ENCODE measurements at places on chromosomes 6 and 20. TPM values are rescaled to one million over a fixed set of nuclear protein-coding genes. Genes with fewer than 3 reads are reported as not detected.

- no peak overlapping the region for H3K27ac ChIP-seq
- no peaks in the 10 kb centered on the region for H3K27me3 ChIP-seq
- DNase-seq = no peak
- no peak overlapping the region for H3K4me3 ChIP-seq
- no peaks in the 10 kb centered on the region for H3K4me1 ChIP-seq
These were observed 42.0 kb upstream of the IRF4 start for GRCh38 chr6:349491-349921.

- no peak overlapping the region for H3K4me3 ChIP-seq
- no peak for DNase-seq
- no peak overlapping the region for H3K27ac ChIP-seq
These were observed 16.9 kb upstream of the SLC22A16 start for GRCh38 chr6:110493253-110493800.

DNA sequence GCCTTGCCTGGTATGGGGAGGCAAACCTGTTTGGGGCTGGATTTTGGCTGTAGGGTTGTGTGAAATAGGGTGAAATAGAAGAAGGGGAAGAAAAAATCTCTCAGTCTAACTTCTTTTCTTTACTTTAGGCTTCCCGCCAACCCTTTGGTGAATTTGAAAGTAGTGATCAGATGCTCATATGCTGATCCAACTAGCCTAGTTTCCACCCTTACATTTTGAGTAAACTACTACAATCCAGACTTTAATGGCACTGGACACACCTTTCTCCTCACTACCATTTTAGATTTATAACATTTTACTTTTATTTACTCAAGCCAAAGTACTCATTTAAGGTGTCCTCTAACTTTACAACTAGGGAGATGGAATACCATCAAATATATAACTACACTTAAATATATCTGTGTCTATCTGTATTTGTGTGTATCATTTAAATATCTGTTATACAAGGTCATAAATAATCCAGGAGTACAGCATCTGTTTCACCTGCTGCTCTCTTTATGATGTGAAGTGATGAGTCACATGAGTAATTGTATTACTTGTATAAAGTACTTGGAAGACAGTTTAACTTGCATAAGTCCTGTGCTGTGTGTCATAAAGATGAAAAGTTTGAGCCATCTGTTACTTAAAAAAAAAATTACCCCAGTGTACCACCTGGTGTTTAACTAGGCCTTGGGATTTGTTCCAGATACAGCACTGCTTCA lies 172.1 kb downstream of the CDKAL1 start:
- no peak overlapping the region for H3K27ac ChIP-seq
- H3K4me1 ChIP-seq = no peaks in the 10 kb centered on the region

The SMAP1 gene
- 14.2 TPM for total RNA-seq

The CNR1 gene
- 0.43 TPM for total RNA-seq

The SH3BGRL2 gene
- 7.8 TPM for total RNA-seq

The CITED2 gene
- total RNA-seq = 215 TPM

All from ovary (tissue), 10 donors.